Memory B cell (primary cell): ENCODE measurements at places on chromosomes 5 and 9.

GRCh38 chr5:69312459-69313160, 20.0 kb downstream of the CCDC125 start:
- no peaks in the 10 kb centered on the region for H3K4me1 ChIP-seq
- H3K27me3 ChIP-seq = no peaks in the 10 kb centered on the region
- H3K27ac ChIP-seq = peak overlapping the region; percentile 4
- DNase-seq = no peak
- peaks cover 41% of the 10 kb centered on the region for H3K36me3 ChIP-seq

GRCh38 chr5:136192526-136193321, at the start of gene SMIM32:
SMIM32 (minus strand) TSS chr5:136193162; CDS start chr5:136192524, 638 bp downstream.
- H3K36me3 ChIP-seq = peaks cover 12% of the 10 kb centered on the region
- H3K27ac ChIP-seq = no peak within 1 kb of the TSS
- H3K4me3 ChIP-seq = no peak within 1 kb of the TSS
- H3K27me3 ChIP-seq = peaks cover 24% of the 10 kb centered on the region
- DNase-seq = no peak
- H3K4me1 ChIP-seq = no peaks in the 10 kb centered on the region

DNA sequence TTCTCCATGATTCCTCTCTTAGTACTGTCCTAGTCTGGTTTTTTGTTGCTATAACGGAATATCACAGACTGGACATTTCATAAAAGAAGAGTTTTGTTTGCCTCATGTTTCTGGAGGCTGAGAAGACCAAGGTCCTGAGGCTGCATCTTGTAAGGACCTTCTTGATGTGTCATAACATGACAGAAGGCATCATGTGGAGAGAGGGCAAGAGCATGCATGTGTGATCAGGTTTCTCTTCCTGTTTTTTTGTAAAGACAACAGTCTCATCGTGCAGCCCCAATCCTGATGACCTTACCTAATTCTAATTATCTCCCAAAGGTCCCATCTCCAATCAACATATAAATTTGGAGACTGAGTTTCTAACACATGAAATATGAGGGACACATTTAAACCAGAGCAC, 108.4 kb downstream of the MSX2 start:
- no peaks in the 10 kb centered on the region for H3K36me3 ChIP-seq
- no peak for DNase-seq
- H3K4me1 ChIP-seq = no peaks in the 10 kb centered on the region
- H3K27me3 ChIP-seq = peaks cover 4% of the 10 kb centered on the region

DNA sequence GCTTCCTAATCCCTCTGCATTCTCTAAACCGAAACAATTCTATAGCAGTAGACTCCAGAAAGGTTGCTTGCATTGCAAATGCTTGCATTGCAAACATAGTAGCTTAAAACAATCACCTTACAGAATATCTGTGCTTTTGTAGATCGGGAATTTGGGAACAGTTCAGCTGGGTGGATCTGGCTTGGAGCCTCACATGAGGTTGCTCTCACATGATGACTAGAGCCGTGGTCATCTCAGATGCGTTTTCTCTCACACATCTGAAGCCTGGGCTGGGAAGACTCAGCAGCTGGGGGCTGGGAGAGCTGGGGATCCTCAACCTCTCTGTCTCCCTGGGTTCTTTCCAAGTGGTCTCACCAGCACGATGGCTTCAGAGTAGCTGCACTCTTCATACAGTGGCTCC, 127.8 kb downstream of the MSX2 start:
- H3K4me1 ChIP-seq = no peaks in the 10 kb centered on the region
- no peak overlapping the region for H3K27ac ChIP-seq
- peaks cover 2% of the 10 kb centered on the region for H3K27me3 ChIP-seq
- no peak for DNase-seq
- no peaks in the 10 kb centered on the region for H3K36me3 ChIP-seq

- no peaks in the 10 kb centered on the region for H3K4me1 ChIP-seq
- DNase-seq = no peak
- no peak overlapping the region for H3K27ac ChIP-seq
- no peaks in the 10 kb centered on the region for H3K36me3 ChIP-seq
Measured at GRCh38 chr5:16855485-16855884, 80.6 kb downstream of the MYO10 start.

- no peak overlapping the region for H3K27ac ChIP-seq
- DNase-seq = no peak
- H3K4me1 ChIP-seq = peaks cover 44% of the 10 kb centered on the region
- H3K4me3 ChIP-seq = no peak overlapping the region
- no peaks in the 10 kb centered on the region for H3K27me3 ChIP-seq
- peaks cover 7% of the 10 kb centered on the region for H3K36me3 ChIP-seq
Measured at GRCh38 chr5:62312036-62312435, 6.0 kb downstream of the KIF2A start.

GRCh38 chr5:141486091-141486490, 1.3 kb downstream of the PCDHGC4 start:
- no peak overlapping the region for H3K4me3 ChIP-seq
- peaks cover 1% of the 10 kb centered on the region for H3K36me3 ChIP-seq
- no peak overlapping the region for H3K27ac ChIP-seq
- DNase-seq = no peak

DNA sequence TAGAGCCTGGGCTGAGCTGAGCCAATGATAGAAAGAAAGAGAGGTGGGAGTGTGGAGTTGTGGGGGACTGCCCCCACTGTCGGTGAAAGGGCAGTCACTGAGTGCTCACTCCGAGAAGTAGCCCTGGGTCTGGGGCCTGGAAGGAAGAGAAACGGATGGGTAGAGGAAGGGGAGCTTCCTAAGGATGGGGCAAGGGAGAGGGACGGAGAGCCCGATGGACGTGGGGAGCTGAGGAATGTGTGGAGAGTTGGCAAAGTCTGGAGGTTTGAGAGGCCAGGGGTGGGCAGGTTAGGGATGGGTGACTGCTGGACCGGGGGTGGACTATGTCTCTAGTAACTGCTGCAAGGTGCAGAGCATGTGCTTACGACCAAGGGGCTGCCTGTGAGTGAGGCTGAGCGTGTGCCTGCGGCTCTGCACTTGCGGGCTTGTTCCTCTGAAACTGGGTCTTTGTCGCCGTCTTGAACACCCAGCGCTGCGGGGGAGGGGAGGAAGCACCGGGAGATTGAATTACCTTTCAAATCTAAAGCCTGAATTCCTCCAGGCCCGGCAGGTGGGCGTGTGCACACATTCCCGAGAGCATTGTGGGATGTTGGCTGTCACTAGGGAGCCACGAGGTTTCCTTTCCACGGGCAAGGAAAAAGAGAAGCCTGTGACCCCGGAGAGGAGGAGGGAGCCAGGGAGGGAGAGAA, 76.4 kb upstream of the ARAP3 start:
- DNase-seq = no peak
- H3K27me3 ChIP-seq = peaks cover 39% of the 10 kb centered on the region
- H3K4me3 ChIP-seq = no peak overlapping the region

DNA sequence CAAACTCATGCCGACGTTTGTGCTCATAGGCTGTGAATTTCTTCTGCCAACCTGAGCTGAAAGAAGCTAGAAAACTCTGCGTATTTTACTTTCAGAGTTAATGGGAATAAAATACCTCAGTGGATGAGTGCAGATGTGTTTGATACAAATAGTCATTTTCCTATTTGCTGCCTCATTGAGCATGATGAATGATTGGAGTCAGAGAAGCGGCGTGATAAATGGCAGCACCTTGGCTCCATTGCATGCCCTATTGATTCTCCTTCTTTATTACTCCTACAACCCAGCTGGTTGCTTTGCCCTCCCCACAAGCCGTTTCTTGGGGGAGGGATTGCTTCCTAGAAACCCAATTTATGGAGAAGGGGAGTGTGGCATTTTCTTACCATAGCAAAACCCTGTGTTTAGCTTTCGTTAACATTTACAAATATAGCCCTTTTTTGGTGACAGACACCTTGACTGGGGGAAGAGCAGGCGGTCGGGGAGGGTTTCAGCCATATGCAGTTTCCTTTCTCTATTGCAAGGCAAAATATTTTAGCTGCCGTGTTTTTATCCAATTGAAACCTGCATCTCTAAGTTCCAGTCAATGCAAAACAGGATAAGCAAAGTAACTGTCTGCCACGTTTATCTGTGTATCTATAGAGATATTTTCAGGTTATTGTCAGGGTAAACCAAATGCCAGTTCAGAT, 93.1 kb upstream of the TBCA start:
- no peak for DNase-seq
- H3K27me3 ChIP-seq = no peaks in the 10 kb centered on the region
- no peak overlapping the region for H3K4me3 ChIP-seq
- no peak overlapping the region for H3K27ac ChIP-seq

DNA sequence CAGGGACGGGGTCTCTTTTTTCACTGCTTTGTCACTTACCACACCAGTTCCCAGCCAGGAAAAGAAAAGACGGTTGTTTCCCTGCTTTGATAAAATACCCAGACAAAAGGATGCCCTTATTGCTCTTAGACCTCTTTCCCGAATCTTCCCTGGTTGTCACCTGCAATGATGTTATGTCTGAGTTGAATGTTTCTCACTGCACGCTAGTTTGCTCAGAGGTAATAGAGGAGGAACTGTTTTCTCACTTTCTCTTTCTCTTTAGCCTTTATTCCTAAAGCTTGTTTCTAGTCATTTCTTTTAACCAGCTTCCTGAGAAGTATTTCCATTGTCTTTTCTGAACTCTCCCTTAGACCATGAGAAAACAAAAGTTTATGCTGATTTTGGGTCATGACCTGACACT, 32.9 kb downstream of the ACER2 start:
- peaks cover 26% of the 10 kb centered on the region for H3K36me3 ChIP-seq
- peak overlapping the region; percentile 88 for H3K27ac ChIP-seq
- H3K4me3 ChIP-seq = peak overlapping the region; percentile 79
- no peak for DNase-seq
- H3K4me1 ChIP-seq = peaks cover 12% of the 10 kb centered on the region

GRCh38 chr9:110769667-110770066, 101.1 kb downstream of the MUSK start:
- no peak overlapping the region for H3K4me3 ChIP-seq
- no peaks in the 10 kb centered on the region for H3K27me3 ChIP-seq
- DNase-seq = no peak
- no peak overlapping the region for H3K27ac ChIP-seq

DNA sequence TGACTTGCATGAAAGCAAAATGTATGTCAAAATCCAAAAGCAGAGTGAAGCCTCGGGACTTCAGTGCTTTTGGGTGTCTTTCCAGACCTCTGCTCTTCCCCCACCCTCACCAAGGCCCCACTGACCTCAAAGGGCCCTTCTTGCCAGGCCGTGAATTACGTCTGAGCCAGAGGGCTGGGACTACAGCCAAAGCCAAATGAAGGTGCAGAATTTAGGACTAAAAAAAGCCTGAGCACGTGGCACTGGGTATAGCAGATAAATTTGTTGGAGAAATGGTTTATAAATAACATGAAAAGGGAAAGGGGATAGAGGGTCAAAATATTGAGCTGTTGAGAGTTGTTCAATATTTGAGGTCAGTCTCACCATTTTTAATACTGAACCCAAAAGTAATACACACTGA, 163.4 kb downstream of the GHR start:
- H3K4me3 ChIP-seq = no peak overlapping the region
- peaks cover 7% of the 10 kb centered on the region for H3K27me3 ChIP-seq
- H3K27ac ChIP-seq = no peak overlapping the region
- peaks cover 12% of the 10 kb centered on the region for H3K4me1 ChIP-seq

DNA sequence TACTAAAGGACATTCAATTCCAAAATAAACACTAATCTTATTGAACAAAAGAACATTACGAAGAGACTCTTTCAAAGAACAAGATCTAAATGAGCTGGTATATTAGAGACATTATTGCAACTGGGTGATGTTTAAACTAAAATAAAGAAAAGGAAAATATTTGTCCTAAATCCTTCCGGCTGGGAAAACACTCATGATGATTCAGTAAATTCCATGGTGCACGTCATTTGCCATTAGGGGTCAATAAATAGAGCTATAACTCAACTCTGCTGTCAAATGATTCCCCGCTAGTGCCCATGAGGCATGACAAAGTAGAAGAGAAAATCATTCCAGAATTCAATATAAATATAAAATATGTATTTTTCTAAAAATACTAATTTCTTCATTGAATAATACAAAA, 565.5 kb upstream of the TUSC1 start:
- no peaks in the 10 kb centered on the region for H3K4me1 ChIP-seq
- no peaks in the 10 kb centered on the region for H3K27me3 ChIP-seq
- no peak overlapping the region for H3K27ac ChIP-seq
- DNase-seq = no peak

DNA sequence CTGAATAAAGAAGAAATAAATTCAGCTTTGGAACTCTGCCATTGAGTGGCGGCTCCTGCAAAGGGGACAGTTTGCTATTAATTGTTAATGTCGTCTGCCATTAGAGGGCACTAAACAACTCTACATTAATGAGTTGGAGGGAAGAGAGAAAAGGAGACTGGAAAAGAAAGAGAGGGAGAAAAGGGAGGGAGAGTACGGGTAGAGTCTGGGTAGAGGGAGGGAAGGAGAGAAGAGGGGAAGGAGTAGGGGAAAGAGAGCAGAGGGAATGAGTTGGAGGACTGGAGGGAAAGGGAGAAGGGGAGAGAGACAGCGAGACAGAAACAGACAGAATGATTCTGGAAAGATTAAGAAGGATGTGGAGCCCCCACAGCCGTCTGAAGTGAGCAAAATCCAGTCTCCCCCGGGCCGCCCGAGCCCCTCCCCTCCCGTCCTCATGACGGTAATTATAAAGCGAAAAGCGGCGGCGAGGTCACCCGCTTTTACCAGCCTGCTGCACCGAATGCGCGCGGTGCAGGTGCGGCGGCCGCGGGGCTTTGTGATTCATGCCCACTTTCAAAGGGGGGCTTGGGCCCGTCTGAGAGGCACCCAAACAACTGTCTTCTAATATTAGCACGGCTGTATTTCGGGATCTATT, 1.9 kb upstream of the FST start:
- H3K27me3 ChIP-seq = peaks cover 22% of the 10 kb centered on the region
- H3K36me3 ChIP-seq = peaks cover 4% of the 10 kb centered on the region
- DNase-seq = no peak

- no peak overlapping the region for H3K4me3 ChIP-seq
- no peaks in the 10 kb centered on the region for H3K27me3 ChIP-seq
- H3K36me3 ChIP-seq = peaks cover 8% of the 10 kb centered on the region
- no peak overlapping the region for H3K27ac ChIP-seq
- H3K4me1 ChIP-seq = no peaks in the 10 kb centered on the region
- peak; percentile 58 for DNase-seq
Measured at GRCh38 chr9:15211160-15211814, 95.7 kb downstream of the TTC39B start.

DNA sequence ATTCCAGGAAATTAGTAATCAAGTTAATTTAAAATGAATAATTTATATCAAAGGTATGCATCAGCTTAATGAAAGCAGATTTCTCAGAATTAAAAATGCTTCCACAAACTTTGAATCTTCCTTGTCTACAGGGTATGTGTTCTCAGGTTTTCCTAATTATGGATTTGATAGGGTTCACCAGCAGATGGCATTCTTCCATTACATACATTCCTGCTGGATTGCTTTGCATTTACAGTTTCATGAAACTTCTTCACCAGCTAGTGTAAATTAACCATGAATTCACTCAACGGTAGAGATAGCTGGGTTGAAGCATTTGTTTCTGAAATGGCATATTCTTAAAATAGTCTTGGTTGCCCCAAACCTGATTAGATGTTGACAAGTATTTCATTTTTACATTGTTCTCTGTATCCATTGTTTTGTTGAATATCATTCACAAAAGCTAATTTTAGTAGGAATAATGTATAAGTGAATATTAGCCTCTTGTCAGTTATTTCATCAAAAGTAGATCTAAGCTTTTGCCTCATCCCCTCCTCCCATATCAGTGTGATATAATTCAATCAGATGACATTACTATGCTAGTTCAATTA, 68.7 kb upstream of the WDR41 start:
- no peaks in the 10 kb centered on the region for H3K36me3 ChIP-seq
- DNase-seq = no peak
- peaks cover 2% of the 10 kb centered on the region for H3K27me3 ChIP-seq
- no peaks in the 10 kb centered on the region for H3K4me1 ChIP-seq

GRCh38 chr5:32301891-32302290, 10.8 kb downstream of the MTMR12 start:
- no peak overlapping the region for H3K27ac ChIP-seq
- peaks cover 14% of the 10 kb centered on the region for H3K36me3 ChIP-seq
- peaks cover 34% of the 10 kb centered on the region for H3K4me1 ChIP-seq
- DNase-seq = no peak

GRCh38 chr5:140020601-140021177, 22.4 kb downstream of the NRG2 start:
- H3K4me3 ChIP-seq = no peak overlapping the region
- peaks cover 5% of the 10 kb centered on the region for H3K27me3 ChIP-seq
